ENCODE measurements at places on chromosomes 12 and 14. TPM values are rescaled to one million over a fixed set of nuclear protein-coding genes. Genes with fewer than 3 reads are reported as not detected.
A peak's percentile ranks its signal among the peaks of the same experiment; 100 is the strongest.

- H3K4me1 ChIP-seq, result no peaks in the 10 kb centered on the region
- H3K36me3 ChIP-seq, result no peaks in the 10 kb centered on the region
- no peaks in the 10 kb centered on the region for H3K27me3 ChIP-seq
- DNase-seq, result no peak
- H3K27ac ChIP-seq, result no peak overlapping the region
Measured at GRCh38 chr12:95177201-95177768, 40.0 kb downstream of the FGD6 start.

- H3K4me3 ChIP-seq, result no peak overlapping the region
- DNase-seq, result no peak
- no peak overlapping the region for H3K27ac ChIP-seq
- no peaks in the 10 kb centered on the region for H3K36me3 ChIP-seq
- no peaks in the 10 kb centered on the region for H3K4me1 ChIP-seq
Measured at GRCh38 chr12:47578836-47579235, 127.0 kb downstream of the RPAP3 start.

DNA sequence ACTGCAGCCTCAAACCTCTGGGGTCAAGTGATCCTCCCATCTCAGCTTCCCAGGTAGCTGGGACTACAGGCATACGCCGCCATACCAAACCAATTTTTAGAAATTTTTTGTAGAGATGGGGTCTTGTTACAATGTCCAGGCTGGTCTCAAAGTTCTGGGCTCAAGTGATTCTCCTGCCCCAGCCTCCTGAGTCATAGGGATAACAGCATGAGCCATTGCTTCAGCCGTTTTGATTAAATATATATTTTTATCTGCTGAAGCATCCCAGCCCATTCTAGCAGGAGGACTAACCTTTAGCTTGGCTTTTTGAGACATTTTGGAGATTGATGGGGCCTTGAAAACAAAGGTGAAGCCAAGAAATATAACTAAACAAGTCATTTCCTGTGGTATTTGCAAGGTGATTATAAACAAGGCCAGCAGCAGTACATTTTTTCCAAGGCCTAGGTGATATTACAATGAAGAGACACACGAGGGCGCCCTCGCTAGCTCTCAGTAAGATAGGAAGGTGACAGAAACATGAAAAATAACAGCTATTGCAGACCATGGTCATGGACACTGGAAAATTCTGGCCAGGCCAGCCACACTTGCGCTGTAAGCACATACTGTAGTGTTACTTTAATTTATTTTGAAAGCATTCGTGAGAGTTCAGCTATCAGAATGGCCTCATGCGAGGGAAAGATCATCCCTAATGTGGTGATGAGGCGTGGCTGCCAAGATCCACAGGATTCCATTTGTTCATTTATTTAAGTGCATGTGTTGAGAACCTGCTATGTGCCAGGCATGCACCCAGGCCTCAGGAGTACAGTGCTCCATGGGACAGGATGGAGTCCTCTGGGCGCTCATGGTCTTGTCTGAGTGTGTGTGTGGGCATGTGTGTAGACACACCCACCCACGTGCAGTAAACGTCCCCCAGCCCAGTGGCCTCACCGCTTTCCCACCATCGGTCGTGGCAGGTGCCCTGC, 63.5 kb downstream of the DGLUCY start:
- H3K27me3 ChIP-seq, result no peaks in the 10 kb centered on the region
- no peaks in the 10 kb centered on the region for H3K4me1 ChIP-seq
- H3K27ac ChIP-seq, result no peak overlapping the region

DNA sequence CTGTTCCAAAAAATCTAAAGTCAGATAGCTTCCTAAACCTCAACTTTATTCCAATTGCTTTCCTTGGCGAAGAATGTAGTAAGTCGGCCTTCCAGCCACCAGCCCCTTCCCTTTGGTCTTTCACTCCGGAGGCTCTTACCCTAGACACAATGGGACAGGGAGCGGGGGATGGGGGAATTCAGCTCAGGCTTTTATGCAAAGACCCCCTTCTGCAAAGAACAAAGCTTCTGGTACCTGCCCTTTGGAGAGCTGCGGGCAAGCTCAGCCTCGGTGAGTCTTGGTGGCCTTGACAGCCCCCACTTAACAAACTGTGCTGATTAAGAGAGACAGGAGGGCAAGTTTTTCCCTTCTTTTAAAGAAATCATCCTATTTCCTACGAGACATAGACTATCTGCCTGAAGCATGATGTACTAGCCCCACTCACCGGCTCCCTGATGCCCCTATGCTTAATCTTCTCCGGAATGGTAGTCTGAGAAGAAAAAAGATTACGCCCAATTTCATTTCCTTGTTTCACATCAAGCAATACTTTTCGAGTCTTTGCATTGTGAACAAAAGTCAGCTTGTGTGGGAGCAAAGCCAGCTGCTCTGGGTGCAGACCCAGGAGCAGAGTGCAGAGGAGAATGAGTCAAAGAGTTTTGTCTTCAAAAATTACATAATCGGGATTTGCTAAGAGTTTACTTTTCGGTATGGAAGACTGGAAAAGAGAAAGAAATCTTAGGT, 1.5 kb upstream of the NANOG start:
- peaks cover 21% of the 10 kb centered on the region for H3K27me3 ChIP-seq
- no peak overlapping the region for H3K4me3 ChIP-seq
- H3K27ac ChIP-seq, result no peak overlapping the region
- no peaks in the 10 kb centered on the region for H3K4me1 ChIP-seq

DNA sequence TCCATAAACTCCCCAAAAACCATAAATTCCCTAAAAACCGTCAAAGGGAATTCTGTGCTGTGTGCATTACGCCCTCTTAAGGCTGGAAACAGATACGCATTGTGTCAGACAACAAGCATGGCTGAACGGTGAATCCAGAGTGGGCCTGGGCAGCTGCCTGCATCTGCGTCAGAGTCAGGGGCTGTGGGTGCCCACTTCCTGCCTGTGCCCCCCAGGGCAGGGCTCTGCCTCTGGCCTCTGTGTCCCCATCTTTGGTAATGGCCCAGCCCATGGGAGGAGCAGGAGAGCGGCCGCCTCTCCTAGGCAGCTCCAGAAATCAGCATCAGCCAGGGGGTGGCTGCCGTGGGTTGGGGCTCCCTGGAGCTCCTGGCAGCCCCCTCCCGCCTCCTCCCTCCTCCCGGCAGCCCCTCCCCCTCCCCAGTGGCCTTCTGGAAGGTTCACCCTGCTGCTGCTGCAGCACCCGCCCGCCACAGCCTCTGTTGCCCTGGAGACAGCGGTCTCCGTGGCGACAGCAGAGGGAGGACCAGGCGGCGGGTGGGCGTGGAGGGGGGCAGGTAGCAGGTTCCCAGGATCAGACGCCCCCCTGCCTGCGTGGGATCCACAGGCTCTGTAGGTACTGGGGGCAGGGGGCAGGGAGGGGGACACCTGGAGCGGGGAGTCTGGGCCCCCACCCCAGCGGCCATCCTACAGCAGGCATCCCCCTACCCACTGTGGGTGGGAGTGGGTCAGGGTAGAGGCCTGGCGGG, 5.9 kb downstream of the MMP17 start:
- H3K27me3 ChIP-seq, result peaks cover 58% of the 10 kb centered on the region
- no peak overlapping the region for H3K27ac ChIP-seq
- DNase-seq, result peak; percentile 61
- H3K4me3 ChIP-seq, result no peak overlapping the region
- no peaks in the 10 kb centered on the region for H3K36me3 ChIP-seq

DNA sequence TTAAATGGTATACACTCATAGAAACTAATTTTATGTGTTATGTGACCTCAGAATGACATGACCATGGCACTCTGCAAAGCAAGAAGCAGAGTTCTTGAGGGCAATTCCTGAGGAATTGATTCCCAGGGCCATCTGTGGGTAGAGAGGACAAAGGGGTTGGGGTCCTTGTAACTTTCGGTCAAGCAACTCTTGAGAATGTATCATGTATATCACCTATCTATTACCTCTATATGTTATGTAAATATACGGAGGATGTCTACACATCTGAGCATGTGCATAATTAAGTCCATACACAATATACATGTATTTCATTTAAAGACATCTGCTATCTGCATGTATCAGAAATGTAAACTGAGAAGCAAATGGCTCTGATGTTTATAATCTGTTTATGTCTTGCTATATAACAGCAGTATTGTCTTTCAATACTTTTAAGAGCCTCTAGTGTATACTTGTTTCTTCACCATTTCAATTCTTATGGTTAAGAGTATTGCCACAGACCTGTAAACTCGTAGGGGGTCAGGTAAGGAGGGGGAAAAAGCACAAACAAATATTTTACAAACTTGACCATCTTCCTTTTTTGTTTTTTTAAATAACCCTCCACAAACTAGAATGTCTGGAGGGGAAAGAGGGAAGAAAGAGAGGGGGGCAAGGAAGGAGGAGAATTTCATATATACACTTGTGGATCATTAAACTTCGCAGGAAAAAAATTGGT, 4.5 kb downstream of the FOXA1 start:
- peak overlapping the region; percentile 62 for H3K4me3 ChIP-seq
- peak overlapping the region; percentile 64 for H3K27ac ChIP-seq
- no peak for DNase-seq
- peaks cover 34% of the 10 kb centered on the region for H3K27me3 ChIP-seq
- H3K4me1 ChIP-seq, result peaks cover 16% of the 10 kb centered on the region
- H3K36me3 ChIP-seq, result peaks cover 4% of the 10 kb centered on the region

DNA sequence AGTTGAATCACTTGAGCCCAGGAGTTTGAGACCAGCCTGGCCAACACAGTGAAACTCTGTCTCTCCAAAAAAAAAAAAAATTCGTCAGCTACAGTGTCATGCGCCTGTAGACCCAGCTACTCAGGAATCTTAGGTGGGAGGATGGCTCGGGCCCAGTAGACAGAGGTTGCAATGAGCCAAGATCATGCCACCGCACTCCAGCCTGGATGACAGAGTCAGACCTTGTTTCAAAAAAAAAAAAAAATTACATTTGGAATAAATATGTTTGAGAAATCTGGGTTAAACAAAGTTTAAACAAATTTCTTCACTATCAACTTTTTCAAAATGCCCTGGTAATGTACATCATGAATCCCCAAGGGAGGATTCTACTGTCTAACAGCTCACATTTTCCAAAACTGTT, 187.0 kb upstream of the RASSF8 start:
- H3K27me3 ChIP-seq, result no peaks in the 10 kb centered on the region
- DNase-seq, result no peak
- H3K36me3 ChIP-seq, result no peaks in the 10 kb centered on the region

DNA sequence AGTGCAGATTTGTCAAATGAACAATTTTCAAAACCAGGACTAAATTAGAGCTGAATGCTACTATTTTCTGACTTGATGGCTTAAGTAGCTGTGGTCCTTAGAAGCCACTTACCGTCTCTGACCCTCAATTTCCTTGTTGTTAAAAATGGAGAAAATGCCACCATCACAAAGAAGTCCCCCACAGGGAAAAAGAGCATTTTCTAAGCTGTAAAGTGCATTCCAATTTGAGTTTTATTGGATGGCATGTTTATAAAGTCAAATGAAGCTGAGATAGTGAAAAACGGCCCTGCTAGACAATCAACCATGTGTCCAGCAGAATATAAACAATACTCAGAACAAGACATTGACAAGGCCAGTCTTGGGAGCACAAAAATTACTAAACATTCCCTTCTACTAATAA, 53.6 kb downstream of the GOLGA5 start:
- no peaks in the 10 kb centered on the region for H3K27me3 ChIP-seq
- no peak for DNase-seq
- no peaks in the 10 kb centered on the region for H3K4me1 ChIP-seq
- H3K27ac ChIP-seq, result no peak overlapping the region
- no peaks in the 10 kb centered on the region for H3K36me3 ChIP-seq
- no peak overlapping the region for H3K4me3 ChIP-seq

DNA sequence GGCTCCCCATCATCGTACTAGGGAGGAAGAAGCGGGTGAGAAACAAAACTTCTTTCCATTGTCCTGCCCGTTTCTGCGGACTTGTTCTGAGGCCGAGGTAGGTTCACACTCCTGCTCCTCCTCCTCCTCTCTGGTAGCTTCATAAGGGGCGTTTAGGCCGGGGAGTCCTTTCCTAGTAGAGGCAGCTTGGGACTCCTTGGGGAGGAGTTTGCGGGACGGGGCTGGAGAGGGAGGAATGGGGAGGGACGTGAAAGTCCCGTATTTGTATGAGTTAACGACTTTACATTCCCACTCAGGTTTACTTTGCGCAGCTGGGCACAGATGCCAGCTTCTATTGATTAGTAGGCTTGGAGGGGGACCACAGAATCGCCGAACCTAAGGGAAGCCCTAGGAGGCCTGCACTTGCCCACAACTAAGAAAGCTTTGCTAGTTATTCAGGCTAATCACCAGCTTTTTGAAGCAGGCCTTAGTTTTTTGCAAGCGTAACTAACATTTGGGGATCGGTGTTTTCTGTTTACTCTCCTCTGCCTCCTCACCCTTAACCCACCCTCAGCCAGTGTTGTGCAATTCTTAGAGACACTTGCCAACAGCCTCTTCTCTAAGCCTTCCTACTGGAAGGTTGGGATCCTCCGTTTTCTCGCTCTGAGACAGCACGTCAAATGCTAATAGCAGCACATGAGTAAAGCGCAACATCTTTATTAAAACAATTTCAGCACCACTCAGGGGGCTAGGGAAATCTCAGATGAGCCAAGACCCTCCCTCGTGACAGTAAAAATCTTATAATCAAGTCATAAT, 499 bp downstream of the RNASE4 start:
- H3K4me1 ChIP-seq, result peaks cover 70% of the 10 kb centered on the region
- DNase-seq, result peak; percentile 46
- peak overlapping the region; percentile 62 for H3K4me3 ChIP-seq
- H3K27me3 ChIP-seq, result no peaks in the 10 kb centered on the region
- H3K27ac ChIP-seq, result peak overlapping the region; percentile 96
- H3K36me3 ChIP-seq, result no peaks in the 10 kb centered on the region

- peak; percentile 76 for DNase-seq
- no peaks in the 10 kb centered on the region for H3K27me3 ChIP-seq
- no peak overlapping the region for H3K4me3 ChIP-seq
Measured at GRCh38 chr12:122963941-122964265, 2.4 kb downstream of the ABCB9 start.

Gene PAH
- 1.1 TPM for total RNA-seq

Gene CFAP54
- 36.6 TPM for total RNA-seq

Gene TGM1
- 5.7 TPM for total RNA-seq

Gene MIS18BP1
- 15.8 TPM for total RNA-seq

Gene CCDC175
- total RNA-seq, result not detected

Measured in stomach (tissue), 19 donors.